IgD-negative memory B cell (primary cell): ENCODE measurements at places on chromosomes 4 and X. TPM values are rescaled to one million over a fixed set of nuclear protein-coding genes. Genes with fewer than 3 reads are reported as not detected.

The CT45A10 gene
- polyA plus RNA-seq: not detected

The MAP9 gene
- polyA plus RNA-seq: 7.4 TPM

The FMR1NB gene
- polyA plus RNA-seq: not detected

The NKX6-1 gene
- polyA plus RNA-seq: not detected

The PRDX4 gene
- polyA plus RNA-seq: 52.6 TPM

The VEGFC gene
- polyA plus RNA-seq: not detected

The ADAMTS3 gene
- polyA plus RNA-seq: not detected

The KIAA1210 gene
- polyA plus RNA-seq: not detected

The NDP gene
- polyA plus RNA-seq: not detected

The MAGEE2 gene
- not detected for polyA plus RNA-seq

The REPS2 gene
- polyA plus RNA-seq: 1.3 TPM

The CTAG2 gene
- not detected for polyA plus RNA-seq

The AFP gene
- polyA plus RNA-seq: not detected

The STARD8 gene
- 0.16 TPM for polyA plus RNA-seq

The EIF1AX gene
- 89.0 TPM for polyA plus RNA-seq

The UGT2B10 gene
- polyA plus RNA-seq: not detected

The MAB21L2 gene
- polyA plus RNA-seq: not detected

The EPGN gene
- not detected for polyA plus RNA-seq

The SERTM2 gene
- not detected for polyA plus RNA-seq

The SSX3 gene
- polyA plus RNA-seq: not detected

The VCX gene
- not detected for polyA plus RNA-seq

The MANBA gene
- 32.4 TPM for polyA plus RNA-seq

The SSX2 gene
- not detected for polyA plus RNA-seq

The MAGEC3 gene
- not detected for polyA plus RNA-seq

The POU4F2 gene
- not detected for polyA plus RNA-seq

The TBX22 gene
- polyA plus RNA-seq: not detected

The TENM3 gene
- not detected for polyA plus RNA-seq

The SPANXN4 gene
- polyA plus RNA-seq: not detected

The ZBTB49 gene
- polyA plus RNA-seq: 7.8 TPM

The TEX11 gene
- not detected for polyA plus RNA-seq

The SLC2A9 gene
- 0.41 TPM for polyA plus RNA-seq

The PDE5A gene
- polyA plus RNA-seq: 2.0 TPM

The GPR173 gene
- polyA plus RNA-seq: not detected

The EGF gene
- 0.51 TPM for polyA plus RNA-seq

The GRSF1 gene
- polyA plus RNA-seq: 61.5 TPM
